ENCODE measurements at places on chromosomes 3 and 15. TPM values are rescaled to one million over a fixed set of nuclear protein-coding genes. Genes with fewer than 3 reads are reported as not detected.

GRCh38 chr3:187064210-187065115 is 74.8 kb downstream of the RPL39L start:
- no peak for DNase-seq

GRCh38 chr15:45641999-45642932 is 7.4 kb downstream of the SQOR start:
- DNase-seq, result no peak

GRCh38 chr3:124566701-124567100 is 163.6 kb upstream of the UMPS start:
- no peak for DNase-seq

The CYP8B1 gene
- total RNA-seq, result not detected

DNA sequence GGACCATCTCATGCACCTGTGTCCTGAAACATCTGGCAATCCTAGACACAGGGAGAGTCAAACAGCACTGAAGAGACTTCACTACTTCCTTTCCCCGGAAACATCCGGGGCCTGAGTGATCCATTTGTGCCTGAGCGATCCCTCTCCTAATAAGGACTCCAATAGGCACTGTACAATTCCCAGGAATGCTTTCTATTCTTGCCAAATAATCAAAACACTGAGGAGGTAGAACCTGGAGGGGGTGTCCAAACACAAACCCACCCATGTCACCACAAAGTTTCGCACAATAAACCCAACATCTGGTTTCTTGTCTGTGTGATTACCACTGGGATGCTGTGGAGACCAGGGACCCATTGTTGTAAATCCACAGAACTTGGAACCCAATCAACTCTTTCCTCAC is 205.0 kb downstream of the OPA1 start:
- no peak for DNase-seq

Measured in SJSA1 (cell line).